ENCODE measurements at places on chromosomes 2 and 18. TPM values are rescaled to one million over a fixed set of nuclear protein-coding genes. Genes with fewer than 3 reads are reported as not detected.

Gene INHBB
- total RNA-seq, result 8.1 TPM

Gene EFR3B
- 0.32 TPM for total RNA-seq

Gene HRH4
- total RNA-seq, result not detected

Gene IL36A
- not detected for total RNA-seq

Gene CCDC85A
- total RNA-seq, result 15.0 TPM
